ENCODE measurements at places on chromosomes 1 and 21.

DNA sequence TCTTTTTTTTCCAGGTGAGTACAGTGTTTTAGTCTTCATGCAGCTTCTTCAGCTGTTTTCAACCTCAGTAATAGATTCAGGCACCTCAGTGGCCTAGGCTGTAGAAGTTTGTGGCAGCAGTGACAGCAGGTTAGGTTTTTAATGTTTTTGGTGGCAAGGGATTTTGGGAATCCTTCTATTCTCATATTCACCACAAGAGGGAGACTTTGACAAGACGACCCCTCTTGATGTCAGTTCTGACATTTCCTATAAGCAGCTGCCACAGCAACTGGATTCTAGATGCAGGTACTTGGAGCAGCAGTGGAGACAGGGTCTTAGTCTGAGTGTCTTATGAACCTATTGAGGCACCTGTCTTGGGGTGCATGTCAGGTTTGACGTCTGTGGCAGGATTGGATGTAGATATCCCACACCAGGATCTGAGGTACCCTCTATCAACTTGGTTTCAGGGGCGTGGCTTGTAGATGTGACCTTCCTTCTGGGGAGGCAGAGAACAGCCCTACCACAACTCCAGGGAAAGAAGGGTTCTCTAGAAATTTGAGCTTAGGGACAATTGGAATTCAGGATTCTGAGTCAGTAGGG is 1104.2 kb upstream of the TMPRSS15 start:
- no peak for DNase-seq

DNA sequence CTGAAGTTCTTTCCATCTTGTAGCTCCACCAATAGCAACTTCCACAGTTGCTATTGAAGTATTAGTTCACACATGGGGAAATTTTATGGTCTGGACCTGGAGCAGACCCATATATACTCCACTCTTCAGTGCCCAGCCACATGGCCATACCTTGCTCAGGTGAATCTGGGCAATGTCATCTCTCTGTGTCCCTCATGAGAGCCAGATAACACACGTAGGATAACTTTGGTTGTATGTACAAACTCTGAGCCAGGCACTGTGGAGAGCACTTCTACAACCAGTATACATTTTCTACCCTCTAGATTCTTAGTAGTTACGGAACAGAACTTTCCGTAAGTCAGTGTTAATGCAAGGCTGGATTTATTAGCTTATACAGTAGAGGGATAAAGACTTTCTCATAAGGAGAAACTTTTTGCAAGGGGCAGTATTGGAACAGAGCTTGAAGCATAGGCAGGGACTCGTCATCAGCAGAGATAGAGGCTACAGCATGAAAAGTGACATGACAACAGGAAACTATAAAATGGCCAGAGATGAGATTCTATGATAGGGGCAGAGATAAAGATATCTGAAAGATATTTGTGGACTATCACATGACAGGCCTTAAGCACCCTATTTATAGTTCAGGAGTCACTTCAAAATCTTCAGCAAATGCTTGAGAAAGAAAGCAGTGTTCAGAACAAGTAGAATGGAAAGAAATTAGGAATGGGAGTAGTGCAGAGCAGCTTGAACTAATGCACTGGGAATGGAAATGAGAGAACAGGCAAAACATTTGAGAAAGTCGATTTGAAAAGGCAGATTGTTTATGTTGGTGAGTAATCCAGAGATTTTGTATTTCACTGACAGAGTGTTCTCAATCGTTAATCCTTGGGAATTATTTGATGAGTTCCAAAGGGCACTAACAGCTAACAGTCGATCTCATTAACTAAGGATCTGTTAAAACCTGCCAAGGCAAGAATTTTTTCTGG is 481.8 kb downstream of the USP25 start:
- DNase-seq: no peak

DNA sequence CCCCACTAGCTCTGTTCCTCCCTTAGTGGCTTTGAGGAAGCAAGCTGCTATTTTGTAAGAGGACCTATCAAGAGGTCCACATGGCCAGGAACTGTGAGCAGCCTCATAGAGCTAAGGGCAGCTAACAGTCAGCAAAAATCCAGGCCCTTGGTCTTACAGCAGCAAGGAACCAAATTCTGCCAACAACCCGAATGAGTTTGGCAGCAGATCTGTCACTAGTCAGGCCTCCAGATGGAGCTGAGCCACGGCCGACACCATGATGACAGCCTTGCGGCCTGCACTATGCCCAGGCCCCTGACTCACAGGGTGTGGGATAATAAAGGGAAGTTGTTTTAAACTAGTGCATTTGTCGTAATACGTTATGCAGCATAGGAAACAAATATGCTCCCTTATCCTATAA is 28.0 kb upstream of the H3-3A start:
- no peak for DNase-seq

- DNase-seq: no peak
These were observed 273.9 kb downstream of the TM2D1 start for GRCh38 chr1:61450872-61451571.

GRCh38 chr1:218643281-218643680 is 298.1 kb downstream of the TGFB2 start:
- no peak for DNase-seq

DNA sequence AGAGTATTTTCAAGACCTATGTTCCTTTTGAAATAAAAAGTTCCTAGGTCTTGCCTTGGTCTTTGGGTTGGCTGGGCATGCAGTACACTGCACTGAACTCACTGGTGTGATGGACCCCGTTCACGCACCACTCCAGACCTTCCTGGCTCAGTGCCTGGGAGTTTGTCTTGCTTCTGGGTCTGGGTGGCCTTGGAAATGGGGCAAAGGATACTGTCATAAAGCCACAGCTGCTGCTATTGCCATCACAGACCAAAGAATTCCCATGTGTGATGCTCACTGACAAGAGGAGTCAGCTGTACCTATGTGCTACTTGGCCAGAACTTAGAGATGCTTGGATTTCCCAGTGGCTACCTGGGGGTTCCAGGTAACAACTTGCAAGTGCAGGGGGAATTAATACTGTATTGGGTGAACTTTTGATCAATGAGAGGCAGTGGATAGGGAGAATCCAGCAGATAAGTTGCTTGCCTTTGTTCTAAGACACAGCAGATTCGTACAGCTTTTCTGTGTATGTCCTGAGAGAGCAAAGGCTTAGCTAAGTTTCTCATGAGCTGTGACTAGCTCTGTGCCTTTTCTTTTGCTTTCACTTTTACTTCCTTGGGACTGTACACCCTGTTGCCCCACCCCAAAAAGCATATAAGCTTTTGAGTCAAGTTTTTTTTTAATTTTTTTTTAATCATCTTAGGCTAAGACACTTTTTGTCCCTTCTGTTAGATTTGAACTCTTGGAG is 115.3 kb downstream of the RUNX1 start:
- DNase-seq: no peak

Data from stimulated activated CD8-positive, alpha-beta memory T cell treated with anti-CD3 and anti-CD28 coated beads, Interleukin-7, amount 100 ng/mL, for 1 hour (primary cell).